CD4-positive, alpha-beta memory T cell (primary cell): ENCODE measurements at places on chromosomes 11 and 22.
A peak's percentile ranks its signal among the peaks of the same experiment; 100 is the strongest.

DNA sequence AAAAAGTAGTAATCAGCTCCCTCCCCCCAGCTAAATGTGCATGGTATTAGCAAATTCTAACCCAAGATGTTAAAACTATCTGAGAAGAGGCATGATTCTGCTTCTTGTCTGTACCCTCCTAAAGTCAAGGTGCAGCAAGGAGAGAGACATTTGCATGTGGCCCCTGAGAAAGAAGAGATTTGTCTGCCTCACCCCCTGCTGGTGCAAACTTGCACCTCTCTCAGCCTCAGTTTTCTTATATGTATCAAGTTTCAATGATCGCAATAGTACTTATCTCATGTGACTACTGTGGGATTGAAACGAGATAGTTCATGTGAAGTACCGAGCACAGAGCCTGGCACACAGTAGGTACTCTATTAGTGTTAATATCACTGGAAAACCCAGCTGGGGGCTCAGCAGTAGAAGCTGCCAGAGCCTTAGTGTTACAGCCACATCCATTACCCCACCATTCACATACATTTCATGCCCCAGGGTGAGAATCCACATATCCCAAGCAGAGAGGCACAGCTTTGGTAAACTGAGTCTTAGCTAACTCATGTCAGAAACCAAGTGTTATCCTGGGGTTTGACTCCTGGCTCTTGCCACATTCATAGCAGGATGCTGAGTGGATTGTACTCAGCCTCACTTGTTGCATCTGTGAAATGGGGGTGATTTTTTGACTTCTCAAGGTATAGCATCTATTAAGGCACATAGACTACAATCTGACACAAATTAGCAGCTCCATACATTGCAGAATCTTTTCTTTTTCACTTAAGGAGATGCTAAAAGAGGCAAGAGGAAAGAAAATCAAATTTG lies 24.9 kb downstream of the CD44 start:
- DNase-seq = peak; percentile 57

GRCh38 chr11:3916962-3917361 lies 61.5 kb downstream of the STIM1 start:
- no peak for DNase-seq

- no peak for DNase-seq
These were observed 897 bp downstream of the MAP6 start for GRCh38 chr11:75667831-75668450.

DNA sequence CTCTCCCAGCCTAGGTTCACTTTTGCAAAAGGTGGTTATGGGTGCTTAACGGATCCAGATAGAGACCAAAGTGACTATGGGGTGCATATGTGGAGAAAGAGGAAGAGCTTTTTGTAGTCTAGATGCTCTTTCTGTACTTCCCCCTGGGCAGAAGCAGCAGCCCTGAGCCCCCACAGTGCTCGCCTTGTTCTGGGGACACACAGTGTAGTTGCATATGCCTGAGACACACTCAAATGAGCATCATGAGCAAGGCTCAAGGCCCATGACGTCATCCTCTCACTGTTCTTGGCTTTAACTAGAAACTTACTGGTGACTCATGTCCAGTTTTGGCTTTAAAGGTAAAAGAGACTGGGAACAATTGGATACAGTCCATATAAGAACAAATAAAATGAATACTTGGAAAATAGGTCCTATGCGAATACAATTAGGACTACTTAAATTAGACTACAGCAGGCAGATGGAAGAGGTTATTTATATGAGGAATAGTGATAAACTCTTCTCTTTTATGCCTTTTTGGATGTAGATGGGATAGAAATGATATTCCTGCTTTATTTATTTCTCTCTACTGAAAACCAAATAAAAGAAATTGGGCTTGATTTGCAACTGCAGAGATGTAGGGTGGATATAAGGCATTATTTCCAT lies 20.1 kb upstream of the PEX26 start:
- DNase-seq = no peak

DNA sequence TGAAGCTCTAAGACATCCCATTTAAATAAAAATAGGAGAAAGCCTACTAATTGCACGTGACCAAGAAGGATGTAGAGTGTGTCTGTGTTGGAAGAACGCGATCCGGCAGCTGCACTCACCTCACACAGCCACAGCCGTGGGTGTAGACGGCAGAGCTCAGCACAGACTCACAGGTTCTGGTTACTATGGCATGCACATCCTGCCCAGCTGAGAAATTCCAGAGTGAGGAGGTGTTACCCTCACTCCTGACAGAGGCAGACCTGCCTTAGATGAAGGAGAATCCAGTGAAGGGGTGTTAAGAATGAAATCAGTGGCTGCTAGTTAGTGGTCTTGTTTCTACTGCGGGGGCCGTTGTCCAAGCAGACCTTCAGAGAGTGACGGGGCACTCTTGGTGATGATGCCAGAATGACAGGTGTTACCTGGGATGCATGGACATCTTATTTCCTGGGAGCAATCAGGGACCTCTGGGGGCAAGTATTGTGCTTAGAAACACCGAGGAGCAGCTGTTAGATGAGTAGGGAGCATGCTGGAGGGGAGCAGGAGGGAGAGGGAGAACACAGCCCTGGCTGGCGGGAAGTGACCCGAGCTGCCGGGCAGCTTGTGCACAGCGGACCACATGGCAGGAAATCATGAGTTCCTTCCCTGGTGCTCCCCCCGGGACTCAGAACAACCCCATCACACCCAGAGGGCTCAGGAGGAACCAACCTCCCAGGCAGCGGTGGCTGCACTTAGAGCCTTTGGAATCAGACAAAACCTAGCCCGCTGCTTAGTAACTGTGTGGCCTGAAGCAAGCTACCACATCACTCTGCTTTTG lies 12.3 kb downstream of the KCNJ5 start:
- DNase-seq = no peak

DNA sequence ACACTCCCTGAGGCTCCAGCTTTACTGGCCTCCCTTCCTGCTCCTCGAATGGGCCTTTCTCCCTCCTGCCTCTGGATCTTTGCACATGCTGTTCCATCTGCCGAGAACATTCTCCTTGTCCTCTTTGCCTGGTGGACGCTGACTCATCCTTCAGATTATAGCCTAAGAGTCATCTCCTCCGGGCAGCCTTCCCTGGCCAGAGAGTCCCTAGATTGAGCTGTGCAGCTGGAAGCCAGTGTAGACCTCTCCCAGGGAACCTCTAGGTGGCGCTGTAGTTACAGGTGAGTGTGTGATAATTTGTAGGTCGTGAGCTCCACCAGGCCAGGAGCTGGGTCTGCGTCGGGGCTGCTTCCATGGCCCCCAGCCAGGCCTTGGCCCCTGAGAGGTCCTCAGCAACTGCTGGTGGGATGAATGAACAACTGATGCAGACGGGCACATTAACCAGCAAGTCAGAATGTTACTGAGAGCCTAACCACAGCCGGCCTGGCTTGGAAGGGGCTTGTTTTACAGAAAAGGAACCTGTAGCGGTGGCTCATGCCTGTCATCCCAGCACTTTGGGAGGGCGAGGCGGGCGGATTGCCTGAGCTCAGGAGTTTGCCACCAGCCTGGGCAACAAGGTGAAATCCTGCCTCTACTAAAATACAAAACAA lies 8.7 kb downstream of the PNPLA5 start:
- DNase-seq = no peak

GRCh38 chr22:20136603-20136873 lies 4.9 kb downstream of the ZDHHC8 start:
- no peak for DNase-seq

- DNase-seq = no peak
These were observed 301.1 kb downstream of the BLID start for GRCh38 chr11:121814962-121815361.

- no peak for DNase-seq
These were observed 63.0 kb upstream of the NUP160 start for GRCh38 chr11:47911149-47911548.

- no peak for DNase-seq
These were observed 171.3 kb upstream of the TMEM45B start for GRCh38 chr11:129644326-129644725.

DNA sequence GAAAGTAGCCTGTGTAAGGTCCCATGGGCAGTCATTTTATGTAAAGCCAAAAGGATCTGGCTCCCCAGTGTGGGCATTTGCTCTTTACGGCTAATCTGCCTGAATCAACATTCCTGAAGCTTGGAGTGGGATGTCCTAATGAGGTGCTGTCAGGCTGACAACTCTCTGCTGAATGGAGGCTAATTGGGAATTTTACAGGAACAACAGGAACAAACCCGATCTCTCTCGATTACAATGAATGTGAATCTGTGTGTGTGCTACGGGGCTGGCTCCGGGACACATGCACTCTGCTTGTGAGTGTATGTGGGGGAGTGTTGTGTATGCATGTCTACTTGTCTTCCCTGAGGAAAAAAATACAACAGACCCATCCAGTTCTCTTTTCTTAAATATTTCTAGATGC lies 415.2 kb downstream of the TENM4 start:
- DNase-seq = no peak

- DNase-seq = no peak
These were observed 59.5 kb downstream of the CDKN1C start for GRCh38 chr11:2825889-2826678.

- no peak for DNase-seq
These were observed 47.1 kb upstream of the MICAL2 start for GRCh38 chr11:12063251-12063650.

GRCh38 chr11:37040921-37041320 lies 442.9 kb upstream of the RAG2 start:
- no peak for DNase-seq

- no peak for DNase-seq
These were observed 64.5 kb downstream of the BARX2 start for GRCh38 chr11:129440028-129440713.

DNA sequence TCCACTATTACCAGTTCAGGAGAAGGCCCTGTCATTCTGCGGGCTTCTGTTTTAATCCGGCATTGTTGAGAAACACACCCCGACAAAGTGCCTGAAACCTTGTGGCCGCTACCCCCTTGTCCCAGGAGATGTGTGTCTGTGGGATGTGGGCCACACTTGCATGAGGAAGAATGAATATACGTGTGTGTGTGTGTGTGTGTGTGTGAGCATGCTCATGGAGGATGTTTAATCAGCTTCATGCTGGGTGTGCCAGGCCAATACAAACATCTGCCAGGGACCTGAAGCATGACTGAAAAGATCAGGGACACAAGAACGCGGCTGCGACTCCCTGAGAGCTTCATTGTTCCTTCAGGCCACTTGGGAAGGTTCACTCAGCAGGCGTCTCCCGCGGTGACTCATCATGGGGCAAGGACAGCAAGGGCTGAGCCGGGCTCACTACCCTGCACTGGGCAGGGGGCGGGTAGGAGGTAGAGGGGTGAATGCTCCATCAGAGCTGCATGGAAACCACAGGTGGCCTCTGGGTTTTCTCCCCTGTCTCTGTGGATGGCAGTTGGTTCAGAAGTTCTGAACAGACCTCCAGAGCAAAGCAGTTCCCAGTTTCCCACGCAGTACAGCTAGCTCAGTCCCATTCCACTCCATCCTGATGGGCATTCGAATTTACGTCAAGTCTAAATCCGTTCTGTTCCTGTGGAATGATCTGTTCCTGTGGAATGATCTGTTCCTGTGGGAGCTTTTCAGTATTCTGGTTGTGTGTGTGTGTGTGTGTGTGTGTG lies 7.0 kb upstream of the MALAT1 start:
- DNase-seq = no peak

DNA sequence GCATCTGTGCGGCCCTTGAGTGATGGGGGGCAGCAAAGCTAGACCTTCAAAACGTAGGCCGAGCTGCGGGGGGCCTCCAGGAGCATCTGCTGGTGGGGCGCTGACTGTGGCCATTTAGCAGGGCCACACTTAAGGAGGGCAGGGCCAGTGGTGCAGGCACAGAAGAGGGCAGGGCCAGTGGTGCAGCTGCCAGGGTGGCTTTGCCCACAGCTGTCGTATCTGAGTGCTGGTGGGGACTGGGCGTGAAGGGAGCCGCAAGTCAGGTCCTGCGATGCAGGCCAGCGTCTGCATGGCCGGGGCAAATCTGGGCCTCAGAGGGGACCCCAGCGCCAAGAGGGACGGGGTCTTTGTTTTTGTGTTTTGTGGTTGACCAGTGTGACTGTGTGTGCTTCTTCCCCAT lies 27.7 kb downstream of the RNH1 start:
- DNase-seq = no peak

- DNase-seq = no peak
These were observed 78.4 kb upstream of the TP53I11 start for GRCh38 chr11:45028911-45029682.

GRCh38 chr11:133995066-133995465 lies 38.3 kb upstream of the IGSF9B start:
- no peak for DNase-seq

DNA sequence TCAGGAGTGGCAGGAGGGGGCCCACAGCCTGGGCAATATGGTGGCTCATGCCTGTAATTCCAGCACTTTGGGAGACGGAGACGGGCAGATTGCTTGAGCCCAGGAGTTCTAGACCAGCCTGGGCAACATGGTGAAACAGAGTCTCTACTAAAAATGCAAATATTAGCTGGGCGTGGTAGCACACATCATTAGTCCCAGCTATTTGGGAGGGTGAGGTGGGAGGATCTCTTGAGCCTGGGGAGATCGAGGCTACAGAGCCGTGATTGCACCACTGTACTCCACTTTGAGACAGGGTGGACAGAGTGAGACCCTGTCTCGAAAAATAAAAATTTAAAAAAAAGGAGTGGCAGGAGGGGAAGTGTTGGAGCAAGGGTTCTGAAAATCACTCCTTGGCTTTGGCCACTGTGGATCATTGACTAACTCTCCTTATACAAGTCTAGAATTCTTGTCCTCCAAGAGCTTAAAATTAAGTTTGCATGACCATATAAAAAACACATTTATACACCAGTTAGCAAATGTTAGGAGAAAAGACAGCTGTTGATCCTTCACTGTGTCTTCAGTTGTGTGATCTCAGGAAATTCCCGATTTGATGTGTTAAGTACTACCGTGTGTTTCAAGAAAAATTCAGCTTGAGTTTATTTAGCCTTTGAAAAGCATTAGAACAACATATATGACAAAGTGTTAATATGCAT lies 2.3 kb upstream of the WEE1 start:
- DNase-seq = no peak

DNA sequence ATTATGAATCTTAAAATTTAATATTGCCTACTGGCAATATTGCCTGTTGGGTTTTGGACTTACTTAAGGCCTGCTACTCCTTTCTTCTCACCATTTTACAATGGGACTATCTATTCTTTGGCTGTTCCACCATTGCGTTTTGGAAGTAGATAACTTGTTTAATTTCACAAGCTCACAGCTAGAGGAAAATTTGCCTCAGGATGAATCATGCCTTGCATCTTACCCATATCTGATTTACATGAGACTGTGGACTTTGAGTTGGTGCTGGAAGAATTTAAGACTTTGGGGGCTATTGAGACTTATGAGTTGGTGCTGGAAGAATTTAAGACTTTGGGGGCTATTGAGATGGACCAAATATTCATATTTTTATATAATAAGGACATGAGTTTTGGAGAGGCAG lies 662.6 kb downstream of the METTL15 start:
- no peak for DNase-seq

DNA sequence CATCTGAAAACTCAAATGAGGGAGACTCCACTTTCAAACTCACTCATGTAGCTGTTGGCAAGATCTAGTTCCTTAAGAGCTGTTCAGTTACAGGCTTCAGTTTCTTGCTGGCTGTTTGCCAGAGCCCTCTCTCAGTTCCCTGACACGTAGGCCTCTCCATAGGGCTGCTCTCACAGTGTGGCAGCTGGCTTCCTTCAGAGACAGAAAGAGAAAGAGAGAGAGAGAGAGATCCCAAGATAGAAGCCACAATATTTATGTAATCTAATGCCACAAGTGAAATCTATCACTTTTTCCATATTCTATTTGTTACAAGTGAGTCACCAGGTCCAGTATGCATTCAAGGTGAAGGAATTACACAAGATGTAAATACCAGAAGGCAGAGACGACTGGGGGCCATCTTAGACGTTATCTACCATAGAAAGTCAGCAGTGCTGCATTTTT lies 168.8 kb downstream of the RCN1 start:
- DNase-seq = no peak
